GM13976 (cell line): ENCODE measurements at places on chromosomes 6 and 20.
A peak's percentile ranks its signal among the peaks of the same experiment; 100 is the strongest.

GRCh38 chr6:33029328-33030184 lies 20.2 kb upstream of the HLA-DOA start:
- DNase-seq: peak; percentile 61

- DNase-seq: peak; percentile 21
These were observed 10.8 kb downstream of the SIM1 start for GRCh38 chr6:100453701-100454521.

DNA sequence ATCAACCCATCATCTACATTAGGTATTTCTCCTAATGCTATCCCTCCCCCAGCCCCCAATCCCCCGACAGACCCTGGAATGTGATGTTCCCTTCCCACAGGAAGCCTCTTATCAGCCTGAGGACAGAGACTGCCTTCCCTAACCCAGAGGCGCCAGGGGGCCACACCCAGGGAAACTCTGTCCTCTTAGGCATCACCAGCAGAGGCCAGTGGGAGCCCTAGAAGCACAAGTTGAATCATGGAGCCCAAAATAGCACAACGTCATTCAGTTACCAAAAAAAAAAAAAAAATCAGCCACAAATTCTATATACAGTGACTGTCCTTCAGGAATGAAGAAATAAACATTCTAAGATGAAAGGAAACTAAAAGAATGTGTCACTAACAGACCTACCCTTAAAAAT lies 625.7 kb downstream of the TFAP2A start:
- DNase-seq: no peak

DNA sequence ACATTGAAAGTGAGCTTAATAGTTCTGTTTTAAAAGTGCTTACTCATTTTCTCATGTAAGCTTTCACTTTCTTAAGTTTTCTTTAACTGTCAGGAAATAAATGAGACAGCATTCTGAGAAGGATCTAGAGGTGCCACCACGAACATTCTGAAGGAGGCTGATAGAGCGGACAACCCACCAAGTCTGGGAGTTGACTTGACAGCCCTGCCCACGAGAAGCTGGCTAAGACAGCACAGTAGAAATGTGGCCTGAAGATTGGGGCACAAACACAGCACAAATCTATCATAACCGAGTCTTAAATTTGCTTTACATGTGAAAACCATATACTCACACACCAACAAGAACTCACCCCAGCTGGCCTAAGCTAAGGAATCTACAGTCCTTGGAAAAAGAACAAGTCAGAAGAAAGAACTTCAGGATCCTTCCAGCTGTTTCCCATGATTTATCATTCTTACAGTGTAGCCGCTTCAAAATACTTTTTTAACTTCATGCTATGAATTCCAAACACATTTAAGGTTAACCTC lies 144.2 kb upstream of the TNFAIP3 start:
- DNase-seq: peak; percentile 39

DNA sequence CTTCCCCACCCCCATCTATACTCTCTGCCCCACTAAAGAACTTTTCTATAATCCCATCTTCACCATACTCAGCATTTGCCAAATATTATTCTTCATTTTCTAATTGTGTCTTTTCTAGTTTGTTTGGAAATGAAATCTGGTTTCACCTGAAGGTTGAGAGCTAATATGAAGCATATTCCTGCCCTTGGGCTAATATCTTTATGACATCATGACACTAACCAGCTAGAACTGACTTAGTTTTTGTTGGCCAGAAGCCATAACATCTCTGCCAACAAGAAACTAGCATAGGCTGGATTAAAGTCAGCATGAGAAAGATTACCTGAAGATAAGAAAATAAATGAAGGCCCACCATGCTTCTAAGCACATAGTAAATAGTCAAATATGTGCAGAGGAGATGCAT lies 16.7 kb downstream of the UNC5CL start:
- DNase-seq: no peak

- DNase-seq: no peak
These were observed 952.9 kb upstream of the EPHA7 start for GRCh38 chr6:94372229-94372628.

GRCh38 chr20:33434434-33434833 lies 9.1 kb downstream of the SNTA1 start:
- DNase-seq: no peak

DNA sequence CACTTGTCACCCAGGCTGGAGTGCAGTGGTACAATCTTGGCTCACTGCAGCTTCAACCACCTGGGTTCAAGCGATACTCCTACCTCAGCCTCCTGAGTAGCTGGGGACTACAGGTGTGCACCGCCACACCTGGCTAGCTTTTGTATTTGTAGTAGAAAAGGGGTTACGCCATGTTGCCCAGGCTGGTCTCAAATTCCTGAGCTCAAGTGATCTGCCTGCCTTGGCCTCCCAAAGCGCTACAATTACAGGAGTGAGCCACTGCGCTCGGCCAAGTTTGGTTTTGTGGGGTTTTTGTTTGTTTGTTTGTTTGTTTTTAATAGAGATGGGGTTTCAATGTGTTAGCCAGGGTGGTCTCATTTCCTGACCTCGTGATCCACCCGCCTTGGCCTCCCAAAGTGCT lies 12.3 kb downstream of the LOC128125822 start:
- DNase-seq: no peak

- DNase-seq: no peak
These were observed 505.8 kb upstream of the MARCKS start for GRCh38 chr6:113351173-113351834.

GRCh38 chr6:105308840-105309239 lies 94.0 kb downstream of the PREP start:
- no peak for DNase-seq

- DNase-seq: no peak
These were observed 770.8 kb downstream of the EPHA7 start for GRCh38 chr6:92648364-92649086.

- DNase-seq: no peak
These were observed 48.9 kb upstream of the OGFRL1 start for GRCh38 chr6:71239694-71240093.

DNA sequence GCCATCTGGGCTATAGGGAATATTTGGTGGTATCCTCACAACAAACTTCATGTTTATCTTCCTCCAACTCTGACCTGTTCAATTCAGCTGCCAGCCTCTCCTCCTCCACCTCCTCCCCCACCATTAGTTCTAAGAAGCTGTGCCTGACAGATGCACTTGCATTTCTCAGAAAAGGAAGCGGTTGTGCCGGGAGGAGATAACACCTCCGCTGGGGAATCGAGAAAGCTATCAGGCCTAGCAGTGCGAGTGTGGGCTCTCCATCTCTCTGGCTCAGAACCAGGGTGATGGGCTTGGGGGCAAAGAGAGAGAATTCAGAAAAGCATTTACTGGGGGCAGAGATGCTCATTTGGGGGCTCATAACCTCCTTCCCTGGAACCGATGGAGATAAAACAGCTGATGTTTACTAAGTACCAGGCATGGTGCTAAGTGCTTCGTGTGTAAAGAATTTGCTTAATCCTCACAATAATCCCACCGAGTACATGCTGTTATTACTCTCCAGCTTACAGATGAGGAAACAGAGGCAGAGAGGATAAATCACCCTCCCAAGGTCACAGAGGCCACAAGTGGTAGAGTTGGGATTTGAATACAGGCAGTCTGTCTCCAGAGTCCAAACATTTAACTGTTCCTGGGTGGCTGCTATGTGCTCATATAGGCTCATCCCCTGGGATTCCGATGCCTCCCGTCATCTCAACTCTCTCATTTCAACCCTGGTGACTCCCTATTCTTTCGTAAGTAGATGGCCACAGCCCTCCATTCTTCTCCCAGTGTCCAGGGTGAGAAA lies 38.3 kb downstream of the COX4I2 start:
- DNase-seq: no peak

- DNase-seq: no peak
These were observed 1681.9 kb downstream of the HACE1 start for GRCh38 chr6:103177791-103178190.

DNA sequence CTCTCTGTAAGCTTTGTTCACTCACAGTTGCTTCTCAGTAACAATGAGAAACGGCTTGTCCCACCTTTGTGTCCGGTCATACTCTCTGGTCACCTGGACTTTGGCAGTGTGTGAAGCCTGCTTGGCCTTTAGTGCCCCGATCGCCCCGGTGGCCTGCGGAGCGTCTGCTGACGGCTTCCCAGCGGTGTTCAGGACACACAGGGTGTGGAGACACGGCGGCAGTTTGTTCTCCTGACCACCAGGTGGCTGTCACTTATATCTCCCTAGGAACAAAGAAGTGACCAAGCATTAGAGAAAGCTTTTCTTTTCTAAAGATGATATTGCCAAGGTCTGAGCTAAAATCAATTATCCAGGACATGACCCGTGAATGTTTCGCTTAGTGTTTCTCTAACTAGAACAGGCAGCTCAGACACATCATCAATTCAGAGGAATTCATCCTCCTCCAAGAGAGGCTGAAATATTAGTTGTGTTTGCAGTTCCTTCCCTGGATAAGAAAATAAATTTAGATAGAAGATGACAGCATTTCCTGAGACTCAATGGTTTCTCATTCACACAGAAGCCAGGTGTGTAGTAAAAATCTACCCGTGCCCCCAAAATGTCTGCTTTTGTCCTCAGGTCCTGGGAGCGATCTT lies 167.4 kb upstream of the THBS2 start:
- DNase-seq: no peak

DNA sequence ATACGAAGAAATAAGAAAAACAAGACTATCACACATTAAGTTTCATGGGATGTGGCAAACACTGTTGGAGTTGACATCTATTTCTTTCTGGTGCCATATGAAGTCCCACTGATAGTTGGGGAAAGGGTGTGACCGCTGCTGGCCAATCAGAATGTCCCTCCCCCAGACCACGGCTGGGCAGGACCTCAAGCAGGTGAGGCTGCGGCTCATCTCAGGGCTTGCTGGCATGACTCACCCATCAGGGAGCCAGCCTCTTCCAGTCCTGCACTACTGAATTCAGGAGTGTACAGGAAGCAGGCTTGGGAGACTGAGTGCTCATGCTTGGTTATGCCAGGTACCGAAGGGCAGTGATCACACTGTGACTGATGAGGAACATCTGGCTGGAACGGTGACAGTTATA lies 18.9 kb downstream of the PREP start:
- no peak for DNase-seq

DNA sequence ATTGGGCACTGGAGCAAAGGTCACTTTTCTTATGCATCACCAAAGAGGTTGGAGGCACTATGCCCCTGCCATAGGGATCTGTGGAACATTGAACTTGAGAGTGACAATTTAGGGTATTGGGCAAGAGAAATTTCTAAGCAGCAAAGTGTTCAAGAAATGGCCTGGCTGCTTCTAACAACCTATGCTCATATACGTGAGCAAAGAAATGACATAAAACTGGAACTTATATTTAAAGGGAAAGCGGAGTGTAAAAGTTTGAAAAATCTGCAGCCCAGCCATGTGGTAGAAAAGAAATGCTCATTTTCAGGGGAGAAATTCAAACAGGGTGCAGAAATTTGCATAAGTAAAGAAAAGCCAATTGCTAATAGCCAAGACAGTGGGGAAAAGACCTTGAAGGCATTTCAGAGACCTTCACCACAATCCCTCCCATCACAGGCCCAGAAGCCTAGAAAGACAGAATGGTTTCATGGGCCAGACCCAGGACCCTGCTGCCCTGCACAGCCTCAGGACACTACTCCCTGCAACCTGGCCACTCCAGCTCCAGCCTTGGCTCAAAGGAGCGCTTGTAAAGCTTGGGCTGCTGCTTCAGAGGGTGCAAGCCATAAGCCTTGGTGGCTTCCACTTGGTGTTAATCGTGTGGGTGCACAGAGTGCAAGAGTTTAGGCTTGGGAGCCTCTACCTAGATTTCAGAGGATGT lies 24.4 kb downstream of the NCR2 start:
- DNase-seq: no peak

GRCh38 chr6:18016698-18017097 lies 29.3 kb upstream of the KIF13A start:
- no peak for DNase-seq

DNA sequence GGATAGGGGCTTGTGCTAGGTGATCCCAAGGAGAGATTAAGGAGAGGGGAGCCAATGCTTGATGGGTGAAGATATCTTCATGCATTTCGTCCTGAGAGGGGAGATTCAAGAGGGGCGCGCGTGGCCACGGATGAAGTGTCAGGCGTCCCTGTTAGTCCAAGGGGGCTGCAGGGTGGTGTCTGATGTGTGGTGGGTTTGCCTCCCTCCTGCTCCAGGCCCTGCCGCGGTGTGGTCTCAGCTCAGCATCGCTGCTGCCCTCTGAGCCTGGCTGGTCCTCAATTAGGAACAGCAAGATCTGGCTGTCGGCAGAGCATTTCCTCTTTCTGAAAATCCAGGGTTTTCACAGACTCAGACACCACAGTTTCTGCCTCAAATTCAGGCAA lies 318.0 kb downstream of the THBS2 start:
- no peak for DNase-seq

DNA sequence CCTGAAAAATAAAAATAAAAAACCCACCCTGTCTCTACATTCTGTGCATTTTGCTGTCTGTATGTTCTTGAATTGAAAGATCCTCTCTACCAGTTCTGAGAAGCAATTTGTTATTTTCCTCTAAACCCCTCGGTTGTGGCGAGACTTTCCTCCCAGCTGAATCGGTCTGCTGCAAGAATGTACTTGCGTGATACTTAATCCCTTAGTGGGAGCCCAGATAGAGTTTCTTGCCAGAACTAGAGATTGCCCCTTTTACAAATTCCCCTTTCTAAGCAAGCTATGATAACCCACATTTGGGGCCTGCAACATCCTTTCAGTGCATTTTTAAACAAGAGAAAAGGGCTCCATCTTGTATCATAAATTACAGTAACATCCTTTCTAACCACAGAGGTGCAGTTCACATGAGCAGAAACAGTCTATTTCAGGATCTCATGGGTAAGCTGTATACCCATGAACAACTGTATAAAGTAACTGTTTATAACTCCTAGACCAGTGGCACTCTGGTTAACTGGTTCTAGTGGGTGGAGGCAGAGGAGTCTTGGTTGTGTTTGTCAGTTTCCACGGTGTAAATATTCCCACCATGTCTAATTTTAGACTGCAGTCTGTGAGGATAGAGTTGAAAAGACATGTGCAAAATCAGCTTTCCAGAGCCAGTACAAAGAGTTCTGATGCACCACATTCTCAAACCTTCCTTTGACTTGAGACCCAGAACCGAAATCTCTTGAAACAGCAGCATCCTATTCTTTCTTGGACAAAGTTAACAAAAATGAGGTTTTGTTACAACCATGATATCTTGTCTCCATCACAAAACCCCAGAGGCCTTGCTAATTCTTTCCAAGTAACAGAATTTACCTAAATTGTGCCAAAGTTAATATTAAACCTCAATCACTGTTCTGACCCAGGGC lies 113.1 kb upstream of the ZNF217 start:
- DNase-seq: peak; percentile 55

- DNase-seq: peak; percentile 54
These were observed 789 bp downstream of the CCND3 start for GRCh38 chr6:41940759-41941279.

DNA sequence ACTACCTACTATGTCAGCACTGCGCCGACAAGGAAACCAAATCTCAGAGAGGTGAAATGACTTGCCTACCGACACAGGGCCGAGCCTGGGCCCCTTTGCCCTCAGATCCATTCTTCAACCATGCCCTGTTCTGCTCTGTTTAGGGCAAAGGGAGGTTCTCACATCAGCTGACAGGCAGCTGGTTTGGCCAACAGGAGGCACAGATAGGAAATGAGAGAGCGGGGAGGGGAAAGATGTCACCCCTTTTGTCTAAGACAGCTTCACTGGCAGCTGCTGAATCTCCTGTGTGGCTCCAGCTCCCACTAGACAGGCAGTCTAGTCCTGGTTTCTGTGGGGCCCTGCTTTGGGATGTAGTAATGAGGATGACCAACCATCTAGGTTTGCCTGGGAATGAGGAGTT lies 158.7 kb downstream of the TMEM200A start:
- DNase-seq: no peak
